KG1 (cell line): ENCODE measurements at places on chromosomes 7 and 10.

DNA sequence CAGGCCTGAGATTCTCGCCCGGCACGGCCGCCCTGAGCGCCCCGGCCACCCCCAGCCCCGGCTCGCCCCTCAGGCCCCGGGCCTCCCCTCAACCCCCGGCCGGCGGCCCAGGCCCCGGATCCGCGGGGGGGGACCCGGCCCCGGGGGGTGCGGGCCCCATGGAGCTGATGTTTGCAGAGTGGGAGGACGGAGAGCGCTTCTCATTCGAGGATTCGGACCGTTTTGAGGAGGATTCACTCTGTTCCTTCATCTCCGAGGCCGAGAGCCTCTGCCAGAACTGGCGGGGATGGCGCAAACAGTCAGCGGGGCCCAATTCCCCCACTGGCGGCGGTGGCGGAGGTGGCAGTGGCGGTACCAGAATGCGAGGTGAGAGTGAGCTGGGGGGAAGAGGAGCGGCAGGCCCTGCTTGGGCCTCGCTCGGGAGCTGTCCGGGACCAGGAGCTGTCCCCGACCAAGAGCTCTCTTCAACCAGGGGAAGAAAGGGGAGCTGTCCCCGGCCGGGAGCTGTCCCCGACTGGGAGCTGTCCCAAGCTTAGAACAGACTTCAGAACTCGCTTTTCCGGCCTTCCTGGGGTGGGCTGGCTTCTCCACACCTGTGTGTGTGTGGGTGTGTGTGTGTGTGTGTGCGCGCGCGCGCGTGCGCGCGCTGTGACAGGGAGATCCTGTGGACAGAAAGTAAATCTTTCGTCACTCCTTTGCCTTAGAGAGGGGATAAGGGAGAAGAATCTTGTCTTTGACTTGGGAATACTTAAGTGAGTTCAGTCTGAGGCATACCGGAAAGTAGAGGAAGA is 510 bp downstream of the ZSWIM8 start:
- no peak for DNase-seq

DNA sequence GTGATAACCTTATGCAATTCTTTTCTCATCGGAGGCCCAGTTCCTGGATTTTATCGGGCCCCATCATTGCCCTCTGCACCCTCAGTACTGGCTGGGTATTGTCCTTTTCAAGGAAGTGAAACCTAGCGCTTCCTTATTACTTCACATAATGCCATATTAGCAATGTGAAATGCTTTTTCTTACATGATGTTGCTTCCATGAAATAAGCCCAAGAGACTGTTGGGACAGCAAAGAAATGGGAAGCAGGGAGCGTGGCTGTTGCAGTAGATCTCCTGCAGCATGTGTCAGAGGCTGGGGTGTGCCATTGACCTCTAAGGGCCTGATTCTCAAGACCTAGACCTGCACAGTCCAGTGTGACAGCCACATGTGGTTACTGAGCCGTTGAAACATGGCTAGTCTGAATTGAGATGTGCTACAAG is 8.1 kb downstream of the CHN2 start:
- DNase-seq: no peak

DNA sequence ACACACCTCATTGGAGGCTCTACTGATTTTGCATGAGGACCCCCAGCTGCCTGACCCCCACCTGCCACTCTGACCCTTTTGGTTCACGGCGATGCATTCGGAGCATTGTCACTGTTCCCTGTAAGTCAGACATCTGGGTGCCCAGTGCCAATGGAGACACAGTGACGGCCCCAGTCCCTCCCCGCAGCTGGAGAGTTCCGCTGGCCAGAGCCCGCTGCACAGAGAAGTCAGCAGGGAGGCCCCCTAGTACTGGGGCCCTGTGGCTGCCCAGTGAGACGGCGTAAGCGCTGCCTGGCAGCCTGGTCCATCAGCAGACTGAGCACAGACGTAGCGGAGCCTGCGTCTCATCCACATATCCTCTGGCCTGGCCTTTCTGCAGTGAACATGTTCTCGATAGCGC is 77.5 kb downstream of the NKX6-2 start:
- no peak for DNase-seq

DNA sequence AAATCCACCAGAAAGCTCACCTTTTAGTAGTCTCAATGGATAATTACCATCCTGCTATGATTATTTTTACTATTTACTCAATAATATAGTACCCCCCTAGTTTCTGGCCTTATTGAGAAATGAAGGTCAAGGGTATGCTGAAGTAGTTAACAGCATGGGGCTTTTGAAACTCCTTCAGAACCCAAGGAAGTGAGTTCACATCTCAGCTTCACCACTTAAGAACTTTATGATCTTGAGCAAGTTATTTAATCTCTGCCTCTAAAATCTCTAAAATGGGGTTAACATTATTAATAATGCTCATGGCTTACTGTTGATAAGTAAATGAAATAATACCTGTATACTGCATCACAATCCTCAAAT is 5.8 kb downstream of the MTPN start:
- DNase-seq: no peak

GRCh38 chr7:13217768-13218167 is 530.3 kb downstream of the ARL4A start:
- DNase-seq: no peak

DNA sequence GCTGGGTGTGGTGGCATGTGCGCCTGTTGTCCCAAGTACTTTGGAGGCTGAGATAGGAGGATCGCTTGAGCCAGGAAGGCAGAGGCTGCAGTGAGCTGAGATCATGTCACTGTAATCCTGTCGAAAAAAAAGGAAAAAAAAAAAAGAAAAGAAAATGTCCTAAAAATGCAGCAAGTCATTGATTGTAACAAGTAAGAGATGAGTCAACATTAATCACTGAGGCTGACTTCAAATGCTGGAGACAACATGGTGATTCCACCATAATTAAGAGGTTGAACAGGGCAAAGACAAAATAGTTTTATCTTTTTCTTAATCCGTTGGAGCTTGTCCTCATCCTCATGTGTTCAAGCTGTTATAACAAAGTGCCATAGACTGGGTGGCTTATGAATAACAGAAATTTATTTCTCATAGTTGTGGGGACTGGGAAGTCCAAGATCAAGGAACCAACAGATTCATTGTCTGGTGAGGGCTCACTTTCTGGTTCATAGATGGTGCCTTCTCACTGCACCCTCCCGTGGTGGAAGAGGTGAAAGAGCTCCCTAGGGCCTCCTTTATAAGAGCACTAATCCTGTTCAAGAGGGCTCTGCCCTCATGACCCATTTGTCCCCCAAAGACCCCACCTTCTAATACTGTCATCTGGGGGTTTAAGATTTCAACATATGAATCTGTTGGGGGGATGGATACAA is 60.3 kb downstream of the TBXAS1 start:
- DNase-seq: no peak

DNA sequence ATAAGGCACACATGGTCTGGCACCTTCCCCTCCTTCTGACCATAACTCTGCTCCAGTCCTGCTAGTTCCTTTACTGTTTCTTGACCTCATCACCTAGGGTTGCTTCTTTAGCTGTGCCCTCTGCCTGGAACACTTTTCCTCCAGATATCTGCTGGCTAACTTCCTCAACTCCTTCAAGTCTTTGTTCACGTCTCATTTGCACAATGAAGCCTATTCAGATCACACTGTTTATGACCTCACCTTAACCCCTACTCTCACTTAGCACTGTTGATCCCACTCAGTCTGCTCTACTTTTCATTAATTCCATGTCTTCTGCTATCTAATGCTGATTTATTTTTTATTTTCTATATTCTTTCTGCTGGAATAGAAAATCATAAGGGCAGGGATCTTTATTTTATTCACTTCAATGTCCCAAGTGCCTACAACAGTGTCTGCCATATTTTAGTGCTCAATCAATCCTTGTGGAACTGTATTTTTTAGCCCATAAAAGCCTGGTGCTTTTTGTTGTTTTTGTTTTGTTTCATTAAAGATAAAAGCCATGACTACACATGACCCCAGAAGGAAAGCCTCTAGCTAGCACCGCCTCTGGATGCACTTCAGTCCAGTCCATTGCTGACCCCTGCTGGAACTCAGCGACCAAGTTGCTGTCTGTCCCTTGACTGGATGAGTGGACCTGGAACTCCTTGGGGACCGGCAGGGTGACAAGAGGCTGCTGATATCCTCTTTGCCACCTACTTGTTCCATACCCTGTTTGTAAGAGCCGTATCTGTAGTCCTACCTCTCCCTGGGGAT is 12.3 kb downstream of the KLF14 start:
- no peak for DNase-seq

- no peak for DNase-seq
Observed at GRCh38 chr7:95104739-95105138, 197.3 kb downstream of the PPP1R9A start.

DNA sequence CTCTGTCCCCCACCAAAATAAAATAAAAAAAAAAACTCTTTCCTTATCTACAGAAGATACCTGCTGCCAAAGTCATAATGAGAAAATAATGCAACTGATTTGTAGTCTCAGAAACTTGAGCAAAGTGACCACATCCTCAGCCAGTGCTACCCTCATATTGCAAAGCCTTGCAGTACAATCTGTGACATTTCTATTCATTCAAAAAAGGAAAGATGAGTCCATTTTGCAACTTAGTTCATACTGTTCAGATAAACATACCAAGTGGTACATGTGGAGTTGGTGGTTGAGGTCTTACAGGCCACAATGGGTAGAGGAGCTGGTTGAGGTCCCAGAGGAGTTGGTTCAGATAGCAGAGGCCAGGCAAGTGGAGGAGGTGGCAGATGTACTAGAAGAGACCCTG is 6.5 kb upstream of the EIF5AL1 start:
- no peak for DNase-seq

- no peak for DNase-seq
Observed at GRCh38 chr7:2231992-2232765, 566 bp downstream of the MAD1L1 start.

DNA sequence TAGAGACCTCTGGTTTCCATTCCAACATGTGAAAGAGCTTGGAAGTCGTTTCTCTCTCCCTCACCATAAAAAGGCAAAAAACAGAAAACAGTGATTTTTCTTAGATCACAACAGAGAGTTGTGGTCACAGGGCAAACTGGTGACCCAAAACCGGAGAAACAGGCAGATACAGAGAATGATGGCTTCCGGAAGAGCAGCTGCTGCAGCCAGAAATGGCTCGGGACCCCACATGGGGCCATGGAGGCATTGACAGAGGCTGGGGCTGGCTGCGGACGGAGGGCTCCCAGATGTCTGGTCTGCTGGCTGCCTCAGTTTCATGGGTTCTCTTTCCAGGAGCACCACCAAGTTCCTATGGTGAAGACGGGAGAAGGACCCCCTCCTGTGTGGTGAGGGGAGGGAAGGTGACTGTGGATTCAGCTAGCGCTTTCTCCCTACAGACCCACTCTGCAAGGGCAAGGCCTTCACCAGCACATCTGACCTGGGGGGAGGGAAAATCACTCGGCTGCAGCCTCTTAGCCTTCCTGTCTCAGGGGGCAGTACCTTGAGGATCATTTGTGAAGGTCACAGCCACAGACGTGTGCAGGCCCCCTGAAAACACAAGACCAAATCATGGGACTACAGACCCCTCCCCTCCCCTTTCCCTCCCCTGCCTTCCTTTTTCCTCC is 81.4 kb downstream of the WDR37 start:
- no peak for DNase-seq

- no peak for DNase-seq
Observed at GRCh38 chr10:2414039-2414438, 653.3 kb upstream of the PFKP start.

DNA sequence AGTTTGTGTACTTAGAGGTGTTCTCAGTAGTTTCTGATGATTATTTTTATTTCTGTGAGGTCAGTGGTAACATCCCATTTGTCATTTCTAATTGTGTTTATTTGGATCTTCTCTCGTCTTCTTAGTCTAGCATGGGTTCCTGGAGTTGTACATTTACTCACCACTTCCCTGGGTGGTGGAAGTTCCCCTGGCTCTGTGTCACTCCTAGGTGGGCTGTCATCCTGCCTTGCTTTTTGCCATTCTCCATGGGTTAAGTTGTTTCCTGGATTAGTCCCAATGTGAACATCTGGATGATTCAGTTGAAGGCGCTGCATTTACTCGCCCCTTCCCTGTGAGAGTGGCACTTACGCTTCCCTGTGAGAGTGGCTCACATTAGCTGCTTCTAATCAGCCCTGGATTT is 48.2 kb downstream of the GSAP start:
- DNase-seq: no peak

- no peak for DNase-seq
Observed at GRCh38 chr10:130895161-130895560, 416.4 kb downstream of the TCERG1L start.

GRCh38 chr7:20235288-20235687 is 18.1 kb upstream of the MACC1 start:
- no peak for DNase-seq

GRCh38 chr7:104231054-104232046 is 23.5 kb upstream of the ORC5 start:
- DNase-seq: no peak

GRCh38 chr10:109886781-109887140 is 36.5 kb downstream of the XPNPEP1 start:
- DNase-seq: no peak

GRCh38 chr10:88088441-88089340 is 225.3 kb downstream of the PTEN start:
- no peak for DNase-seq

DNA sequence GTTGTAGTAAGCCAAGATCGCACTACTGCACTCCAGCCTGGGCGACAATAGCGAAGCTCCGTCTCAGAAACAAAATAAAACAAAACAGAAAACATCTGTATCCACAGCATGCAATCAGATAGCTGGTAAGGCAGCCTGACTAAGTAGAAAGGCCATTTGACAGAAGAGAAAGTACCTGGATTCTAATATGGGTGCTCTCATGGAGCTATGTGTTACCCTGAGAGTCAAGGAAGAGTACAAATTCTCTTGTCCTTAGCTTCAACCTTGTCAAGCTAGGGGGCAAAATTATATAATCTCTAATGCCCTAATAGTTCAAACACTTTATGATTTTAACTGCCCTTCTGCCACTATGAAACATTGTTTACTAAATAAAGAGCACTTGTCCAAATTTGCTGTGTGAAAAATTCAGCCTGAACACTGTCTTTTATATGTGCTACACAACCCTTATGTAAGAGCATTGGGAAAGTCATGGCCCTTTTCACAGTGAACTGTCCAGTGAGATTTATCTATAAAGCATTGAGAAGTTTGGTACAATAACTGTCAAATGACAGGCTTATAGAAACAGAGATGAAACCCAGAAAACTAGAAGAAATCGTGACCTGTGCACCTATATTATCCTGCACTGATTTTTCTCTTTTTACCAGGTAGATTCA is 51.2 kb upstream of the PRKG1 start:
- no peak for DNase-seq

- no peak for DNase-seq
Observed at GRCh38 chr7:125074141-125074540, 144.5 kb upstream of the POT1 start.
